ENCODE measurements at places on chromosomes 12 and 14. TPM values are rescaled to one million over a fixed set of nuclear protein-coding genes. Genes with fewer than 3 reads are reported as not detected.

GRCh38 chr12:91910871-91911388 is 234.7 kb downstream of the BTG1 start:
- no peak for DNase-seq

Gene PRH2
- not detected for total RNA-seq

Gene GNB3
- total RNA-seq, result 0.71 TPM

Gene PRKCH
- total RNA-seq, result 5.8 TPM

Gene RHEBL1
- 11.0 TPM for total RNA-seq

Gene ANGEL1
- total RNA-seq, result 7.4 TPM

DNA sequence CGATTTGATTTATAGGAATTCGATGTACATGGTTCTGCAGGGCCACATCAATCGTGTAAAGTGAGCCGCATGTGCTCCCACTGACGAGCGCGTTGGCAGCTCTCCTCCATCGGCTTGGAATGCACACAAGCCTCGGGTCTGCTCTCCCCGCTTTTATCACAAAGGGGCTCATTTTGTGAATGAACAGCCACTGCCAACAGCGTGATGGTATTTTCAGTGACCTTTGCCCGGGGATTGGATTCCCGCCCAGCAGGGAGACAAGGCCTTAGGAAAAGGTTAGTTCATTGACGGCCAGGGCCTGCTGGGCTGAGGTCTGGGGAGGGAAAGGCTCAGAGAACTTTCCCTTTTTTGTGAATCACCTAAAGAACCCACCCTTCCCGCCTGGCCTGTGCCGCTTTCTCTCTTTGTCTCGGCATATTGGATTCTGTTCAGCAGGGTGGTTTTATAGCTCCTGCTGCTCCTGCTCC is 232.1 kb downstream of the MSRB3 start:
- DNase-seq, result no peak

DNA sequence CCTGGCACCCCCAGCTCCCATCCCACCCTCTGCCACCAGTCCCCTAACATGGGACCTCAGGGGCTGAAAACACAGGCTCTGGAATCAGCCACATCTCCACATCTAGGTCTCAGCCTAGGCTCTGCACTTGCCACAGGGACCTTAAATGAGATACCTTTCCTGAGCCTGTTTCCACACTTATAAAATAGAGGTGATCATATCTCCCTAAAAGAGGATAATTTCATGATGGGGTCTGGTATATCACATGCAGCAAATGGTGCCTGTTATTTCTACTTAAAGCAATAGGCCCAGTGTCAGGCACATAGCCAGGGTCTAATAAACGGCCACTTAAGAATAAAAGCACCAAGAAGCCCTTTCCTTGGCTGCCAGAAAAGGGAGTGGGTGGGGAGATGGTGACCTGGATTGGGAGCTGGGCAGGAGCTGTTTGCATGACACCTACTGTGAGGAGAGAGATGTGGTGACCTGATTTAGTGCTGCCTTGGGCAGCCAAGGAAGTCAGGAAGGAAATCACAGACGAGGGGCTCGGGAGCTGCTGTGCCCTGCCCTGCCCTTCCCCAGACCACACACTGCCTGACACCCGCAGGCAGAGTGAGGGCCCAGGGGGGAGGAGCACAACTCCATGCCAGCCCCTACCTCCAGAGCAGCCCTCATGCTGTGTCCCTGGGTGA is 71.2 kb downstream of the IRF2BPL start:
- DNase-seq, result peak; percentile 66

DNA sequence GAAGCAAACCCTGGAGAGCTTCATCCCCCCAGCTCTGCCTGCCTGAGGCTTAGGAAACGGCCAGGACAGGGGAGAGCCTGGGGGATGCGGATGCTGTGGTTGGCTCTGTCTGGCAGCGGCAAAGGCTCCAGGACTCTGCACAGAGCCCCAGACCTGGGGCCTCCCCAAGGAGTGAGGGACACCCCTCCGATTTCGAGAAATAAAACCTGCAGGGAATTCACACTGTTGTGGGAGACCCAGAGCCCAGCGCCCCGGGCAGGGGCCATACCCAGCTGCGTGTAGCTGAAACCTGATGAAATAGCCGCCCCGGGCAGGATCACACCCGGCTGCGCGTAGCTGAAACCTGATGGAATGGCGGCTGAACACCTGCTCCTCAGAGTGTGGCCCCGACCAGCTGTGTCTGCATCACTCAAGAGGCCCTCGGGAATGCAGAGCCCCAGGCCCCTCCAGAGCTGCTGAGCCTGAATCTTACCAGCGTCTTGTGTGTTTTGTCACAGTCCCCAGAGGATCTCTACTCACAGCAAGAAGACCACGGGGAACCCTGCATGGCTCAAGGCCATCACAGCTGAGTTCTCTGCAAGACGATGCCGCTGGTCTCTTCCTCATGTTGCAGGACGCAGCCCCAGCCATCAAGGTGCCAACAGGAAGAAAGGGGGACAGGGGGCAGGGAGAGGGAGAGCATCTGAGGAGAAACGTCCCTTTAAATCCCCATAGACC is 46.5 kb upstream of the GALNT9 start:
- no peak for DNase-seq

GRCh38 chr12:84741692-84742091 is 170.9 kb downstream of the SLC6A15 start:
- DNase-seq, result no peak

GRCh38 chr12:85509857-85510256 is 229.8 kb downstream of the ALX1 start:
- peak; percentile 54 for DNase-seq

Gene SLC4A8
- total RNA-seq, result 16.6 TPM
